ENCODE measurements at places on chromosomes 7 and 10.
A peak's percentile ranks its signal among the peaks of the same experiment; 100 is the strongest.

GRCh38 chr7:112648781-112649180 lies 141.4 kb downstream of the TMEM168 start:
- no peak for DNase-seq

- DNase-seq = no peak
Observed at GRCh38 chr10:62732841-62733653, 71.5 kb upstream of the ADO start.

GRCh38 chr10:4740471-4740870 lies 85.5 kb upstream of the AKR1E2 start:
- DNase-seq = no peak

DNA sequence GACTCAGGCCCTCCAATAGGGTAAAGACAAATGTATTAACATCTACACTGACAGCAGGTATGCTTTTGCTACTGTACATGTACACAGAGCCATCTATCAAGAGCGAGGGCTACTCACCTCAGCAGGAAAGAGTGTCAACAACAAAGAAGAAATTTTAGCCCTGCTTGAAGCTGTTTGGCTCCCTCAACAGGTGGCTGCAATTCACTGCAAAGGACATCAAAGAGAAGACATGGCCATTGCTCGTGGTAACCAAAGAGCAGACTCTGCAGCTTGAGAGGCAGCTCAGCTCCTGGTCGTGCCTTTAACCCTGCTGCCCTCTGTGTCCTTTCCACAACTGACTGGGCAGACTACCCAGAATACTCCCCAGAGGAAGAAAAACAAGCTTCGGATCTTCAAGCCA lies 5.1 kb downstream of the AKR1B15 start:
- peak; percentile 21 for DNase-seq

- DNase-seq = no peak
Observed at GRCh38 chr10:68924593-68924992, 23.5 kb downstream of the DDX50 start.

- DNase-seq = peak; percentile 35
Observed at GRCh38 chr10:129464251-129464650, 2.8 kb upstream of the MGMT start.

DNA sequence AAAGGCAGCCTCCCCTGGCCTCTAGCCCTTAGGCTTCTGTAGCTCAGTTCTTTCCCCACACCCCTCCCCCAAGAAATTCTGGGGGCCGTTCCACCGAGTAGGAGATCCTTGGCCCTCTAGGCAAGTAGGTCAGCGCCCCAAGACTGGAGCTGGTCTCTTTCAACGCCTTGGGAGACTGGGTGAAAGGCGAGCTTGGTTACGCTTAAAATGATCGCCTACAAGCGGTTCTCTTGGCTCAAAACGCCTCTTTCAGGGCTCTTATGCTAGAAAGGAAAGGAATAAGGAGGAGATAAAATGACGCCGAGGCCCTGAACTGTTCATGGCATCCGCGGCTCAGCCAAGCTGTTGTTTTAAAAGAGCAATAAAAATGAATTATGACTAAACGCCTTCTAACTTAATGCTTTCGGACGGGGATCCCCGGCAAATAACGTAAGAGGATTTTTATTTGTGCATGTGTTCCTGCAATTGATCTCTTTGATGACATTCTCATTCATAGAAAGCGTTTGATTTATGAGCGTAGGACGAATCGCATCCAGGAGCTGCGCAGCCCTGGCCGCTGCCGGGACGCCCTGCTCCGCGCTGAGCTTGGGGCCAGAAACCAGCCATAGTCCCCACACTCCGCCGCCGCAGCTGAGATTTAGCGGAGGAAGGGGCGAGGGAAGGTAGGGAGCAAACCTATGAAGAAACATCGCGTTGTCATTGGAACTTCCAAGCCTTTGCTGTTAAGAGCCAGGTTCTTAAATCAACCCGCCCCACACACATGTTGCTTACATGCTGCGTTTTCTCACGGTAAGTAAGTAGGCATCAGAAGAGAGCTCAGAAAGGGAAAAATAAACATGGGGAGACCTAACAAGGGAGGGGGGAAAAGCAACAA lies 3.0 kb upstream of the HOXA1 start:
- peak; percentile 85 for DNase-seq

GRCh38 chr7:138067774-138068173 lies 8.5 kb upstream of the AKR1D1 start:
- no peak for DNase-seq

DNA sequence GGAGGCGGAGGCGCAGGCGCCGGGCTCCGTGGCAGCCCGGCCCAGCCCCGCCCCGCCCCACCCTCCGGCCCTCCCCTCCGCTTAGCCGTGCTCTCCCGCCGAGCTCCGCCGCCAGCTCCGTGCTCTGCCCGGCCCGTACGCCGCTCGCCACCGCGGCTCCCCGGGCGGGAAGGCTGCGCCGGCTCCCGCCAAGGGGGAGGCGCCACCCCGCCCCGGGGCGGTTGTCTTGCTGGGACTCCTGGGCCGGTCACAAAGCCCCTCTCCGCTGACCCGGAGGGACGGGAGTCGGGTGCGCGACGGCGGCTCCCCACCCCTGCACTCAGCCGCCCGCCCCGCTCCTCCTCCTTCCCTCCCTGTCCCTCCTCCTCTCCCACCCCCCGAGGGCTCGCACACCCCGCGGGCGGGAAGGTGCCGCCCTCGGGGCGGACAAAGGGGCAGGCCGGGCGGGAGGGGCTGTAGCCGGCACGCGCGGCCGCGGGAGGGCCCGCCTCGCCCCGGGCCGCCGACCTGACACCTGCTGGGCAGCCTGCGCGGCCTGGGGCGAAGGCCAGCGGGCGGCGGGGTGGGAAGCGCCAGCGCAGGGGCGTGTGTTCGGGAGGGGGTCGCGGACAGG lies 11.5 kb upstream of the SP8 start:
- no peak for DNase-seq
